ENCODE measurements at places on chromosomes 12 and 14.
A peak's percentile ranks its signal among the peaks of the same experiment; 100 is the strongest.

GRCh38 chr14:84209031-84209430 is 1320.9 kb upstream of the FLRT2 start:
- DNase-seq, result no peak

- DNase-seq, result no peak
Measured at GRCh38 chr14:59591641-59592370, 15.2 kb upstream of the CCDC175 start.

GRCh38 chr12:73067616-73068015 is 795.4 kb downstream of the TRHDE start:
- no peak for DNase-seq

DNA sequence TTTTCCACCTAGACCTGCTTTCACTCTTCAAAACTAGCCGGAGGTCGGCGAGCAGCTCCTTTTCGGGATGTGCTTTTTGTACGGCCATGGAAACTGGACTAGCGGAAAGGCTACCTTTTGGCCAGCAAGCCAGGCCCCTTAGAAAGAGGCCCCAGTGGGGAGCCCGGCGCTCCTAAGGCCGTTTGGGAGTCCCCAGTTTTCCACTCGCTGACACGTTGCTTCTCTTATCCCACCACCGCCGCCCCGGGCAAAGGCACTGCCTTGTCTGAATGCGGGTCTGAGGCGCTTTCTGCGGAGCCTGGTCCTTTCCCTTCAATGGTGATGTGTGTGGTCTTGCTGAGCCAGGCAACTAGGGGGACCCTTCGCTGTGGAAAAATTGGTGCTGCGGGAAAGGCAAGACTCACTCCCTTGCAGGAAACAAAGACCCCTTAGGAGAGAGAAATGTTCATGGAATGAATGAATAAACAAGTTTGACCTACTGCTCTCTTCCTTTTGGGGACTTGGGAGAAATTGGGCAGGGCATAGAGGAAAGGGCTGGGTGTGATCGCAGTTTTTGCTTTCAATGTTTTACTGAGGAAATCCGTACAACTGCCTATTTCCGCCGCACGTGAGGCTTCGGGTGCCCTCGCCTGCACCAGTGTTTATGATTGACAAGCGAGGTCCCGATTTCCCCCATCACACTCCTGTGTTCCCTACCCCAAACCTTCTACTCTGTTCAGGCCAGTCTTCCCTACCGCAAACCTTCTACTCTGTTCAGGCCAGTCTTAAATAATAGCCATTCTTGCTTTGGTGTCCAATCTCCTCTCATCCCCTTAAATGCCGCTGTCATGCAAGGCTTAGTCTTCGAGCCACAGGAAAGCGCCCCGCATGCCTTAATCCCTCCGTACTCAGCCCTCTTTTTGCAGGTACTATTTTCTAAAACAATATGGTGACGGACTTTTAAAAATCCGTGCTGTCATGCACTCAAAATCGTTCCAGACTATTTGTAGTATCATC is 1.0 kb upstream of the SLC38A2 start:
- DNase-seq, result no peak

GRCh38 chr12:75706786-75707605 is 195.6 kb upstream of the KRR1 start:
- peak; percentile 89 for DNase-seq

GRCh38 chr12:107223821-107224220 is 130.5 kb upstream of the CRY1 start:
- DNase-seq, result no peak

- DNase-seq, result no peak
Measured at GRCh38 chr12:46377678-46378077, 5.1 kb upstream of the SLC38A2 start.

- no peak for DNase-seq
Measured at GRCh38 chr14:103118663-103119404, 4.4 kb upstream of the TNFAIP2 start.

DNA sequence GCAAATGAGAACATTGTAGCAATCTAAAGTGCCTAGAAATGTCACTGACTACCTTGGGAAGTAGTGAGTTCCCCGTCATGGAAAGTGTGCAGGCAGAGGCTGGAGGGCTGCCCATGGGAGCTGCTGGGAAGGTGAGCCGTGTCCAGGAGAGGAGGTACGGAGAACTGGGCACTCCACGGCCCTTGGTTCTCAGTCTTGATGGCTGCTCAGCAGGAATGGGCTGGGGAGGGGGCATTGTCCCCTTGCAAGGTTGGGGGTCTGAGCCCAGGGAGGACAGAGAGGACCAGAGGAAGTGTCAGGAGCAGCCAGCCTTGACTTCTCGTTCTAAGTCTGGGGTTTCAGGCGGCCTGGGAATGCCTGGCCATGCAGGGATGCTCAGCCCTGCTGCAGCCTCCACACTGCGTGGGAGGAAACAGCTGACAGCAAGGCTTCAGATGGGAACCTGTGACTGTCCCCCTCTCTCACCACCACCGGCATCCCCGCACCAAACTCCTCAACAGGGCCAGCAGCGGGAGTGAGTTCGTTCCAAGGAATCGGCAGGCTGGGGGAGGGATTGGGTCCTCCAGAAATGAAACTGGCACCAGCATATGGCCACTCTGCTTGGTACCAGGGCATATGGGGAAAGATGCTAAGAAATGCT is 140.2 kb downstream of the BCL11B start:
- DNase-seq, result no peak

DNA sequence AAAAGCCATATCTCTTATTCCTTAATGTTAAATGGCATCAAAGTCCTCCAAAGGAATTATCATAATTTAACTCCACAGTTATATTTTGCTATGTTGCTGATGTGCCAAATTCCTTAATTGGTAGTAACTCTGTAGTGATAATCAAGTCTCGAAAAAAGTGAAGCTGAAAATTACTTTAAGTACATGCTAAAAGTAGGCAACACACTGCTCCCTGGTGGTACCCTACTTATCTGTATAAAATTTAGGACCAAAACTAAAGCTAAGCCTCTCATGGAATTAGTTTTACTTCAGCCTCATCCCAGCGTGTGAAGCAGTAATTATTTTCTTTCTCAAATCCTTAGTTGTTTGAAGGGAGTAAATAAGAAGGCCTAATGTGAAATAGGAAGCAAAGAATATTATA is 132.8 kb downstream of the TTLL5 start:
- DNase-seq, result no peak

DNA sequence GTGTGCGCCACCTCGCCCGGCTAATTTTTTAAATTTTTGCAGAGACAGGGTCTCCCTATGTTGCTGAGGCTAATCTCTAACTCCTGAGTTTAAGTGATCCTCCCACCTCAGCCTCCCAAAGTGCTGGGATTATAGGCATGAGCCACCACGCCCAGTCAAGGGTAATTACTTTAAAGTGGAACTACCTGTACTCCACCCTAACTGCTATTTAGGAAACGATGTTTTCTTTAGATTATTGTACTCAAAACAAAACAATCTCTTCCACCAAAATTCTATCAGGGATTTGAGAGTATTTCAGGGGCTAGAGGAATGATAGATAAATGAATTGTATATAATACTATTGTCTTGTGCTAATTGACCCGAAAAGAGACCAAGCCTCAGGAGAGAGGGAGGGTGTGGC is 9.6 kb upstream of the BIN2 start:
- no peak for DNase-seq

DNA sequence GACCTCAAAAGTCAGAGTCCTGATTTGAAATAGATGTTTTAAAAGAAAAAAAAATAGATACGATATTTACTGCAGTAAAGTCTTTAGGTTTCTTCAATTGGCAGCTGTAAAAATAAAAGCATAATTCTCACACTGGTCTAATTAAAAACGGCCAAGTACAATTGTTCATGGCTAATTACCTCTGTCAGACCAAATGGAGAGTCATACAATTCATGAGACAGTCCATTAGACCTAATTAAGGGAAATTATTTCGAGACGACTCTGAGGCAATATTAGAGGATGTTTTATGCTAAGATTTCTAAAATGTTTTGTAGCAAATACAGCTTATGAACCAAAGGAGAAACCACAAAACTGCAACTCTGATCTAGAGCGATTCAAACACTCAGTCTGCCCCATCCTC is 131.3 kb downstream of the PHLDA1 start:
- no peak for DNase-seq

DNA sequence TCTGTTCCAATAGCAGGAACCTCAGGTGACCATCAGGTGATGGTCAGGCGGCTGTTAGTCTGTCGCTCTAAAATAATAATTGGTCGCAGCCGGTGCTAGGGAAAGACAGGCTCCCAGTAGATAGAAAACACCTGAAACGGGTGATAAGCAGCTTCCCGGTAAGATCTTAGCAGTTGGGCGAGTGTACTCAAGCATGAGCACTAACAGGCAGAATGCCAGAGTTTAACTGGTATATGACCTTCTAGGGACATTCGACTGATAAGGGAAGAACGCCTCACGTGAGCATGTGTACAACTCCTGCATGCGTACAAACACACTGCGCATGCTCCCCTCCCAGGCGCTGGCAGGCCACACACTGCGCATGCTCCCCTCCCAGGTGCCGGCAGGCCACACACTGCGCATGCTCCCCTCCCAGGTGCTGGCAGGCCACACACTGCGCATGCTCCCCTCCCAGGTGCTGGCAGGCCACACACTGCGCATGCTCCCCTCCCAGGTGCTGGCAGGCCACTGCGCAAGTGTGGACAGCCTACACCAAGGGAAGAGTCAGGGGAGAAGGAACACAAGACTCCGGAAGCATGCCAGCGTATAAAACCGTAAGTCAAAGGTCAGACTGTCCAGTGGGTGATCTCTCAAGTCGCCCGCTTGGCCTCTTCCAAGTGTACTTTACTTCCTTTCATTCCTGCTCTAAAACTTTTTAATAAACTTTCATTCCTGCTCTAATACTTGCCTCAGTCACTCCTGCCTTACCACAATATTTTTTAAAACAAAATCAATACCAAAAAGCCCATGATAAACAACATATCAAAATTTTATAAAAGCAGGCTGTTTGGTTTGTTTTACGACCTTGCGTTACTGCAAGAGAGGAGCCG is 24.5 kb downstream of the GPRC5D start:
- DNase-seq, result no peak

GRCh38 chr14:104367866-104368750 is 211.5 kb upstream of the C14orf180 start:
- no peak for DNase-seq

DNA sequence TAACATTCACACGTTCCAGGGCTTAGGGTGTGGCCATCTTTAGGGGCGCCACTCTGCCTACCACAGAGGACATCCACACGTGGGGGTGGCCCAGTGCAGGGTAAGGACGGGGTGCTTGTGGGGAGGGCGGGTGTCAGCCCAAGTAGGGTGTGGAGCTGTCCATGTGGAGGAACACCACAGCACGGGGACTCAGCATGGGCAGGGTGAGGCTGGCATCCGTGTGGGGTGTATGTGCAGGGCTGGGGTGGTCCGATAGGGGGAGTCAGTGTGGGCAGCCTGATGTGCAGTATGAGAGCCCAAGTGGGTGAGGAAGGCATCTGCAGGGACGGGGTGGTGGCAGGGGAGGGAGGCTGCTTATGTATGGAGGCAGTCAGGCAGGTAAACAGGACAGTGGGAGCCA is 17.7 kb downstream of the PSMC1 start:
- DNase-seq, result no peak

GRCh38 chr14:23401291-23401690 is 6.8 kb downstream of the MYH6 start:
- DNase-seq, result no peak

GRCh38 chr12:70408004-70408790 is 42.1 kb downstream of the KCNMB4 start:
- no peak for DNase-seq

GRCh38 chr14:69325086-69325485 is 65.1 kb downstream of the GALNT16 start:
- DNase-seq, result no peak

DNA sequence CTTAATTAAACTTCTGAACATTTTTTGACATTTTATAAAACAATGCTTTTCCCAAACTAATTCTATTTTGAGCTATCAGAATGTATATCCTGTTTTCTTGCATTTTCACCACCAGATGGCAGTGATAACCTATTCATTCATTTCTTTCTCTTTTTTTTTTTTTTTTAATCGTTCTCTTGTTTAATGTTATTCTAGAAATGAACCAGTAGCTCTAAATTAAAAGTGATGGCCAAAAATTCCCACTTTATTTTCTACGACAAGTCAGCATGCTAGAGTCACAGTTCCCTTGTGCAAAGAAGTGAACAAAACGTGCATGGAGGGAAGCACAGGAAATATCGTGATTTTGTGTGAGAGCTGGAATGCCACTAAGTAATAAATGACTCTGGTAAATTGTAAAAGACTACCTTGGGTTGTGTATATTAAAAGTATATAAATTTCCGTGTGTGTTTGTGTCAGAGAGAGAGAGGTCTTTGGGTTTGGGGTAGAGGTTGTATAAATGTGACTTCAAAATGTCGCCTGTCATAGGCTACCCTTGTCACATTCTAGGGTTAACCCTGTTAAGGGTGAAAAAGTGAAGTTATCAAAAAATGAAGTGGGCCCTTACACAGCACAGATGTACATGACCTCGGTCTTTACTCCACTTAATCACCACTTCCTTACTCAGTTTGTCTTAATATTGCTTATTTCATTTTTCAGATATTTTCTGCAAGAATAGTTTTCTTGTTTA is 40.4 kb upstream of the LDHB start:
- no peak for DNase-seq

GRCh38 chr12:69688471-69689427 is 10.4 kb downstream of the BEST3 start:
- peak; percentile 96 for DNase-seq

DNA sequence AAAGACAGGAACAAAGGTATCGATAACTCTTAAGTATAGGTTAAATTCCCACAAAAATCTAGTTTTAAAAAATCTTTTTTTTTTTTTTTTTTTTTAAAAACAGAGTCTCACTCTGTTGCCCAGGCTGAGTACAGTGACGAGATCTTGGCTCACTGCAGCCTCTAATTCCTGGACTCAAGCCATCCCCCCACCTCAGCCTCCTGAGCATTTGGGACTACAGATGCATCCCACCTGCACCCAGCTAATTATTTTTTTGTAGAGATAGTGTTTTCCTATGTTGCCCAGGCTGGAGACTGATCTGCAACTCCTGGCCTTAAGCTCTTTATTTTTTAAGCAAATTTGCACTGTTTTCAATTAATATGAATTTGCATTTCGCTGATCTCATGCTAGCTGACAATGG is 9.8 kb downstream of the PSEN1 start:
- DNase-seq, result no peak

GRCh38 chr12:14930299-14930698 is 8.0 kb downstream of the ERP27 start:
- no peak for DNase-seq

- DNase-seq, result no peak
Measured at GRCh38 chr14:95527387-95528002, 7.4 kb upstream of the GLRX5 start.

DNA sequence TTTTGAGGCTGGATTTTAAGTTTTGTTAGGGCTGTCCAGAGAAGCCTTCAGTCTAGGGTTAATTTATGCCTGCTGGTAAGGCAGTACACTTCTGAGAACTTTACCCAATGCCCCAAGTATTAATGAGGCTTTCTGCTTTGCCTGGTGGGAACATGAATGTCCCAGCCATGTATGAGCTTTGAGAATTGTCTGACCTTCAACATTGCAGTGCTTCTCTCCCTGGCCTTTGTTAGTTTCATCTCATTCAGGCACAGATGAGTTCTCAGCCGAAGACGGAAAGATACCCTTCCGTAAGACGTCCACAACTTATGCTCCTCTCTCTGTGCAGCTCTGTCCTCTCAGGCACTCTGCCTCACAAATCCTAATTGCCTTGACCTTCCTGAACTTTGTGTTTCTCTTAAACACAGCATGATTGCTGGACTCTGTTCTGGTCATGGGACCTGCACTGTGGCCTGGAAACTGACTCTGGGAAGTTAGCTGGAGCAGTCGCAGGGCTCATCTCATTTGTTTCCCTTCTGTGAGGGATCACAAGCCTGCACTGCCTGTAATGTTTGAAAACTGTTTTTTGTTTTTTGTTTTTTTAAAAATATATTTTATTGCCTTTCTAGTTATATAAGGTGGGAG is 15.7 kb downstream of the CHPT1 start:
- DNase-seq, result no peak

GRCh38 chr12:116381744-116382685 is 104.5 kb upstream of the MED13L start:
- DNase-seq, result peak; percentile 70

Measured in kidney capillary endothelial cell (primary cell).